ENCODE measurements at places on chromosomes 2 and 18. TPM values are rescaled to one million over a fixed set of nuclear protein-coding genes. Genes with fewer than 3 reads are reported as not detected.

DNA sequence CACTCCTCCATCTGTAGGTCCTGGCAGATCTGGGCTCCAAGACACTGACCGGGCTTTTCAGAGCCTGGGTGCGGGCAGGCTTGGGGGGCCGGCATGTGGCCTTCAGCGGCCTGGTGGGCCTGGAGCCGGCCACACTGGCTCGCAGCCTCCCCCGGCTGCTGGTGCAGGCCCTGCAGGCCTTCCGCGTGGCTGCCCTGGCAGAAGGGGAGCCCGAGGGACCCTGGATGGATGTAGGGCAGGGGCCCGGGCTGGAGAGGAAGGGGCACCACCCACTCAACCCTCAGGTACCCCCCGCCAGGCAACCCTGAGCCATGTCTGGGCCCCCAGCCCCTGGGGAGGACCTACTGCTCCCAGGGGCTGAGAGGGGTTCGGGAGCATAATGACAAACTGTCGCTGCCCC is 761 bp upstream of the CHRND start:
- no peak for DNase-seq

- peak; percentile 54 for DNase-seq
These were observed 743 bp downstream of the XPO1 start for GRCh38 chr2:61537277-61537949.

DNA sequence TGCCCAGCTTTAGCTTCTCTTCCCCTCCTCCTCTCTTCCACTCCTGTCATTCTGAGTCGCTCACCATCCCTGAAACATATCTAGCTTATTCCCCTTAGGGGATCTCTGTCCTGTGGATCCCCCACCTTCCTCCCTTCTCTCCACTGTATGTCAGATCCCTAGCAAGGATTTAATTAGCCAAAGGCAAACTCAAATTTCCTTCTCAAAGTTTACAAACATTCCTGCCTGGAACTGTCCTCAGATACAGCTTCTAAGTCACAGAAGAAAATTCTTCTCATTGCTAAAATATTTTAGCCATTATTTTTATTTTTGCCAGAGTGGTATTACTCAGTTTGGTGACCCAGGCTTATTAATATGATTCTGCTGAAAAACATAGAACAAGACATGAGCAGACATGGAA is 315.3 kb downstream of the CYP26B1 start:
- no peak for DNase-seq

DNA sequence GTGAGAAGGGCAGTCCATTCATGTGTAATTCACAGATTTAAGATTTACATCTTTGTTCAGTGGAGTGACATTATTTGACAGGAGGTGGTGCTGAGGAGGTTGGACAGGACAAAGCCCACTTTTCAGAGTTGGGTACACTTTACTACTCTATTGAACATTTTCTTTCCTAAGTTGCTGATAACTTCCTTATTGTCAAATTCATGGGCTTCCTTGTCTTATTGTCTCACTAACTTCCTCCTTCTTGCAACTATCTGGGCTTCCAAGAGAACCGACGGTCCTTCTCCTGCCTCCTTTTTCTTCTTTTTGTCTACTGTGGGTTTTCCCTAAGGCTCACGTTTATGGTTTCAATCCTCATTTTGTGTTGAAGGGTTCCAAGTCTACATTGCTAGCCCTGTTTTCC is 67.7 kb upstream of the DNMT3A start:
- no peak for DNase-seq

DNA sequence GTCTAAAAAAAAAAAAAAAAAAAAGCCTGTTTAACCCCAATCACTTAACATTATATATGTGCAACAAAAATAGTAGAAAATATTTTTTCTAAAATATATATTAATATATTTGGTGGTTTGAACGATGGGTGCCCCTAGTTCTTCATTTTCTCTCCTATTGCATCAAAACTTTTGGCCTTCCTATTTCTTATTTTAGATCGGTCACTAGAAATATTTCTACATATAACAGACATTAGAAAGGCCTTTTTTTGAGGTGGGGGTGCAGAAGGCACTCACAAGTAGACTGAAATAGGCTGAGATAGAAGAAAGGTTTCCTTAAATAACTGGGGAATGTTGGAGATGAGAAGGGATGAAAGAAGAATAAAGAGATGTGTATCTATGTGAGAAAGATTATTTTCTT is 49.3 kb upstream of the AP1S3 start:
- DNase-seq, result no peak

GRCh38 chr2:3596901-3597417 is 2.0 kb downstream of the COLEC11 start:
- no peak for DNase-seq

GRCh38 chr2:64906853-64907536 is 82.2 kb upstream of the SLC1A4 start:
- DNase-seq, result no peak

- DNase-seq, result no peak
These were observed 71.5 kb downstream of the BABAM2 start for GRCh38 chr2:27962006-27962405.

DNA sequence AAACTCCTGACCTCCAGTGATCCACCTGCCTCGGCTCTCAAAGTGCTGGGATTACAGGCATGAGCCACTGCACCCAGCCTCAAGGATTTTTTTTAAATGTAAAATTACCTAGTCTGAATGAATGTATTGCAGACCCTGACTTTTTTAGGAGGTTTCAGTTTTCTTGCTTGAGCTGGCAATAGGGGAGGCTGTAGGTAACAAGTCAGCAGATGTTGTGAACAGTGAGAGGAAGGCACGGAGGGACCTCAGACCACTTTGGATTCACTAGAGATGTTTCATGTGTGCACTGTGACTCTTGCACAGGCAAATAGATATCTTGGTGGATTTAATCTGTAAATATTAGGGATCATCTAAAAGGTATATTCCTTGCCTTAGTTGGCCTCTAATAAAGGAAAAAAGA is 6.4 kb downstream of the NDUFV2 start:
- DNase-seq, result no peak

DNA sequence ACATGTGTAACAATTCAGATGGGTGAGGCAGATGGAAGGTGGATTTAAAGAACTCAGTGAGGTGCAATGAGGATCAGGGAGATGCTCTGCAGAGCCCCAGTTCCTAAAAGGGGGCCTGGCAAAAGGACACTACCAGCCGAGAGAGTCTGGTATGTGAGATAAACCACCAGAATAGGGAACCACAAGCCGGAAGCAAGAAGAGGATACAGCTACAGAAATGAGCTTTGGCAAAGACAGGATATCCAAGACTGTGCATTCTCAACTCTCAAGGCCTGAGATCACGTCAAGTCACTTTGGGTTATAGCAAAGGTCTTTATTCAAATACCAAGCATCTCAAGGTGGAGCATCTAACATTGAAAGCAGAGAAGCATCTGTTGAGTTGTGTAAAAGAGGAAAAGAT is 293.5 kb downstream of the ARHGAP15 start:
- no peak for DNase-seq

DNA sequence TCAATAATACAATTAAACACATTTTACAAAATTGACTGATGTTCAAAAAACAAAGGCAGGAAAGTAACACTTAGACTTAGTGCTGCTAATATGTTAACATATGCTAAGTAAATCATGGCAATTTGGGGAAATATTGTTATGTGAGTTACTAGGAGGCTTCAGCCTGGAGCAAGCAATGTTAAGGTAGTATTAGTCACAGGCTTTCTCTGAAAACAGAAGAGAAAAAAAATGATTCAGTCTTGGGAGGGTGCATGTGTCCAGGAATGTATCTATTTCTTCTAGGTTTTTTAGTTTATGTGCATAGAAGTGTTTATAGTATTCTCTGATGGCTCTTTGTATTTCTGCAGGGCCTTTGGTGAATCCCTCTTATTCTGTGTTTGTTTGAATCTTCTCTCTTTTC is 345.8 kb upstream of the TFPI start:
- DNase-seq, result no peak

DNA sequence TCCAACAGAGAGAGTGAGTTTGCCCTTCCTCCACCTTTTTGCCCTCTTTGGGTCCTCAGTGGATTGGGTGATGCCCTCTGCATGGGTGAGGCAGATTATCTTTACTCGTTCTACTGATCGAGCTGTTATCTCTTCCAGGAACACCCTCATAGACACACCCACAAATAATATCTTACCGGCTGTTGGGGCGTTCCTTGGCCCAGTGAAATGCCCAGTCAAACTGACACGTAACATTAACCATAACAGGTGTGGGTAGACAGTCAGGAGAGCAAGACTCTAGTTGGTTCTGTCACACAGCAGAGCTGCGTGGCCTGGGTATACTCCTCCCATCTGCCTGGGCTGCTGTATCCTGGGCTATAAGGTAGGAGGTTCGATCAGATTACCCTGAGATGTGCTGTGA is 144.1 kb downstream of the AGAP1 start:
- DNase-seq, result no peak

DNA sequence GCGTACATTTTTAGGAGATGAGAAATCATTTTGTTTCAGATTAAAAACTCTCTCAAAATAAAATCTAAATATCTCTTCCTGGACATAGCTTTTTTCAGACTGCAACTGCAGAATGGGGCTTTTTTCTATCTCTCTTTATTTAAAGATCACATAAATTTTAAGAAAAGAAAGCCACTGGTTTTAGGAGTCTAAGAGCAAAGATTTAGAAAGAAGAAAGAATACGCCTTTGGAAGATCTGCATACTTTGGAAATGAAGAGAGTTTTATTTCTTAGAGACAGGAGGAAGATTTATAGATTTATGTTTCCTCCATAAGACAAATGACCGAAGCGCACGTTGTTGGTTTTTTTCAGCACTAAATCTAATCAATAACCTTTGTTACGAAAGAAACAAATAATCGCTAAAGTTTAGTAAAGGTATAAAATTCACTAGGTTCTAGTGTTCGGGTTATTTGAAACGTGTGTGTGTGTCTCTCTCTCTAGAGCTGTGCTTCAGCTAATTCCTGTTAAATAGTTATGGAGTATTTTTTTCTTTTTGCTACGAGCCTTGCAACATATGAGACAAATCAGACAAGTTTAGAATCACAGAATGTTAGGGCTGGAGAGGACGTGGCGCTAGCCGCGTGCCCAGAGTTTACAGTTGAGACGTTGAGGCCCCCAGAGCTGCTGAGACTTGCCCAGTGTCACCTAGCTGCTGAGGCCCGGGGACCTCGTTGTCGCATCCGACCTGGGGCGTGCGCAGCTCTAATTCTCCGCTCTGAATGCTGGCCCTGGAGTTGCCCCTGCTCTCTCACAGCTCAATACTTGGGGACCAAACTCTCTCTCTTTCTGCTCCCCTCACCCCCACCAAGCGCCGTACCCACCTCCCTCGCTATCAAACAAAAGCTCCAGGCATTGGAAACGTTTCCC is 69.9 kb downstream of the CTAGE1 start:
- no peak for DNase-seq

The UGT1A3 gene
- total RNA-seq, result not detected

The ABCG5 gene
- not detected for total RNA-seq

The KCNF1 gene
- not detected for total RNA-seq

The UPP2 gene
- not detected for total RNA-seq

The IL36B gene
- not detected for total RNA-seq
